Right ventricle myocardium inferior (tissue), 1 donor: ENCODE measurements at places on chromosomes 3 and 15. TPM values are rescaled to one million over a fixed set of nuclear protein-coding genes. Genes with fewer than 3 reads are reported as not detected.

DNAH1 gene
- 2.2 TPM for total RNA-seq

CNOT10 gene
- total RNA-seq = 17.9 TPM

MLF1 gene
- total RNA-seq = 191 TPM

CRYGS gene
- 1.2 TPM for total RNA-seq
